AG04449 (cell line): ENCODE measurements at places on chromosomes 12 and 14.

DNA sequence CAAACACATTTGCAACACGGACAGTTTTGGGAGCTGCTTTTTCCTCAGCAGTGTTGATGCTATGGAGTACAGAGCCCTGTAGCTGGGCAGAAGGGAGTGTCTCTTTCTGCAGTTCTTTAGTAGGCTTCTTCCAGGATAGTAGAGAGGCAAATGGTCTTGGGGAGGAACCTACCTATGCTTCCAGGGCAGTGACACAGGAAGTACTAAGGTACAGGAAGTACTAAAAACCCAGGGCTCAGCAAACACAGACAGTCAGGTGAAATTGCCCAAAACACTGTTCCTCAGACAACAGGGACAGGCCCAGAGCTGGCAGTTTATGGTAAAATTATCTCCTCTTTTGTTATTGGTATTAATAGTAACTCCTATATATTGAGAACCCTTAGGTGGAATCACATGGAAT lies 217.6 kb downstream of the TTC8 start:
- DNase-seq, result no peak

GRCh38 chr12:64890873-64891468 lies 66.5 kb downstream of the TBC1D30 start:
- DNase-seq, result no peak

DNA sequence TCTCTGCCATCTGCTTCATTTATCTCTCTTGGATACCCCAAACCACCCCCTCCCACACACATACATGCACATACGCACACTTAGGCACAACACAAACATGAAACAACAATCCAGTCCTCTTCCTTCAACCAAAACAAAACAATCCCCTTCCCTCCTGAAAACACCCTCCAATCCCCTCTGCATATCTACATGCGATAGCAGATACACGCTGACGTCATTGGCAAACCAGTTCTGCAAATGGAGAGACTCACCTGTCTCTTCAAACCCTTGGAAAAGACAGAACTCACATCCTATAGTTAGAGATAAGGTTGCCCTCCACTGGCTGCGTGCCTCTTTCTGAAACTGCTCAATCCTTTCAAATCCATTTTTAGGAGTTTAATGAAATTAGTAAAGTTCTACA lies 37.2 kb upstream of the RMST start:
- DNase-seq, result no peak

GRCh38 chr14:76806446-76806845 lies 6.2 kb downstream of the ANGEL1 start:
- no peak for DNase-seq

GRCh38 chr12:50197297-50197727 lies 30.1 kb upstream of the CERS5 start:
- DNase-seq, result no peak

DNA sequence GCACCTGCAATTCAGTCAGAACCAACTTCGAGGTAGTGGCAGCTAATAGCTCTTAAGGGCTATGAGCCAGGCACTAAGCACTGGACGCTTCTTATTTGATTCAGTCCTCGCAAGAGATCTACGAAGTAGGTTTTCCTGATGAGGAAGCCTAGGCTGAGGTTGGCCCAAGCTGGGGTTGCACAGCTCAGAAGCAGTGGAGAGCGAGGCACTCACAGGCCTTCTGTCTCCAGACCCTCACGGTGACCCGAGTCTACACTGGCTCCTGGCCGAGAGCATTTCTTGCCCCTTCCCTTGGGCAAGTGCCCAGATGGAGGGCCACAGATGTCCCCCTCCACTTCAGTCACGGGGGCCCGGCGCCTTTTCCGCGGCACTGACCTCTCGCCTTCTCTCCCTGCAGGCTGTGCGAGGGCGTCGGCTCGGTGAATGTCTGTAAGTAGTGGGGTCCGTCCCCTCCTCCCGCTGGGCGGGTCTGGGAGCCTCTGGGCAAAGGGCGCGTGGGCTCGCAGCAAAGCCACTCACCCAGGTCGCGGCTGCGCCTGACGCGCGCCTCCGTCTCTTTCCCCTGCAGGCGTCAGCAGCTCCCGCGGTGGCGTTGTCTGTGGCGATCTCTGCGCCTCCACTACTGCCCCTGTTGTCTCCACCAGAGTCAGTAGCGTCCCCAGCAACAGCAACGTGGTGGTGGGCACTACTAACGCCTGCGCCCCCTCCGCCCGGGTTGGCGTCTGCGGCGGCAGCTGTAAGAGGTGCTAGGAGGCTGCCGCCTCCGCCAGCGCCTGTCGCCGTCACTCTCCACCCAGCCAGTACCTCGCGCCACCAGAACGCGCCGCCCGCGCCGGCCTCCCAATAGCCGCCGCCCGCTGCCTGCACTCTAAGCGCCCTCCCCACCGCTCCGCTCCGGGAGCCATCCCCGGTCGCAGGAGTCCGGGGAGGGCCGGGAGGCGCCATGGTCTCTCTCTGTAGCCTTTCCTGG lies 13.1 kb downstream of the KRT83 start:
- no peak for DNase-seq

GRCh38 chr12:104782296-104782695 lies 175.8 kb downstream of the SLC41A2 start:
- no peak for DNase-seq

DNA sequence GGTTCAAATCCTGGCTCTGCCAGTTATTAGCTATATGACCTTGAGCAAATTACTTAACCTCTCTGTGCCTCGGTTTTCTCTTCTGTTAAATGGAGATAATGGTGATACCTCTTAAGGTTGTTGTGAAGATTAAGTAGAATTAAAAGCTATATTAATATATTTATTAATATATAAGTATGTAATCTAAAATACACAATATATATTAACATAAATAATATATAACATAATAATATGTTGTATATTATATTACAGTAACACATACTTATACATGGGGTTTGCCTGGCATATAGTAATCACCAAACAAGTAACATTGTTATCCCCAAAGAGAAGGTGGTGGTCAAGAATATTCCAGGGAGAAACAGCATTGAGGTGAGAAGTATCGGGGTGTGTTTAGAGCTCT lies 92.0 kb downstream of the CMKLR1 start:
- no peak for DNase-seq

GRCh38 chr14:39617537-39617936 lies 185.3 kb upstream of the FBXO33 start:
- no peak for DNase-seq

- DNase-seq, result no peak
These were observed 85.3 kb upstream of the BCL11B start for GRCh38 chr14:99357151-99357915.

DNA sequence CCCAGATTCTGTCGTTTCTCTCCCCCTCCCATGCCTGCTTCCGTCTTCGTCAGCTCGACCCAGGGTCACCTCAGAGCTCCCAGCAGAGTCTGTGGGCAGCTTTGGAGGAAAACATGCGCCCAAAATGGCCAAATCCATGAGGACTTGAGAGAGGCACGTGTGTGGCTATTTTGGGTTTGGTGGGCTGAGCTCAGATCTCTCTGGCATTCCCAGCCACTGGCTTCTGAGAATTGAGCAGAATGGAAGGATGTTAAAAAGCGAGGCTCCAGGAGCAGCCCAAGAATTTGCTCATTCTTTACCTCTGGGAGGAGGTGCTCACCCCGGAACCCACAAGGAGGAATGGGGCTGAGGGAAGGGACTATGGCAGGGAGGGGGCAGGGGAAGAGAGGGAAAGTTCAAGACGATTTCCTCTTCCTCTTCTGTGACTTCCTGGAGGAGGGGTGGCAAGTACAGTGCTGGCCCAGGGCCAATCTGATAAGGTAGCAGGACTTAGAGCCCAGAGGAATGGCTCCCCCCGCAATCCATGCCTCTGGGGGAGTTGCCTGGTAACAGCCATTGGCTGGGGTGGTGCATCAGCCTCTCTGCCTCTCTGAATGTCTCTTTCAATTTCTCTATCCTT lies 20.1 kb downstream of the TSPAN9 start:
- no peak for DNase-seq

DNA sequence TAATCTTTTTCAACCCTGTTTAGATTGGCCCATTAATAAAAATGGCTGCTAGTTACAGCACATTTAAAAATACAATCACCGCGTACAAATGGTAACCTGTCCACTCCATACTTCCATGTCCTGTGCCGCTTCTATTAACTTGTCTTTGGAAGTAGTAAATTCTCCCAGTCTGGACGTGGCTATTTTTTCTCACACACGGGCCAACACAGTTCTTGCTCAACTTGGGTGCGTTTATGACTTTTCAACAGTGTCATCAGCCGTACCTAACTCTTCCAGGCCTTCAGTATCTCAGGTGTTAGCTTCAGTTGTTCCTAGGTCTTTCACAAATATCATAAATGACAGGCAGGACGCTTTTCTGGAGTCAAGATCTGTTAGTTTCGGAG lies 475 bp upstream of the PCNX1 start:
- DNase-seq, result no peak

- DNase-seq, result no peak
These were observed 71.2 kb downstream of the NINJ2 start for GRCh38 chr12:592024-592505.

GRCh38 chr14:103540821-103541708 lies 12.1 kb downstream of the TRMT61A start:
- no peak for DNase-seq

DNA sequence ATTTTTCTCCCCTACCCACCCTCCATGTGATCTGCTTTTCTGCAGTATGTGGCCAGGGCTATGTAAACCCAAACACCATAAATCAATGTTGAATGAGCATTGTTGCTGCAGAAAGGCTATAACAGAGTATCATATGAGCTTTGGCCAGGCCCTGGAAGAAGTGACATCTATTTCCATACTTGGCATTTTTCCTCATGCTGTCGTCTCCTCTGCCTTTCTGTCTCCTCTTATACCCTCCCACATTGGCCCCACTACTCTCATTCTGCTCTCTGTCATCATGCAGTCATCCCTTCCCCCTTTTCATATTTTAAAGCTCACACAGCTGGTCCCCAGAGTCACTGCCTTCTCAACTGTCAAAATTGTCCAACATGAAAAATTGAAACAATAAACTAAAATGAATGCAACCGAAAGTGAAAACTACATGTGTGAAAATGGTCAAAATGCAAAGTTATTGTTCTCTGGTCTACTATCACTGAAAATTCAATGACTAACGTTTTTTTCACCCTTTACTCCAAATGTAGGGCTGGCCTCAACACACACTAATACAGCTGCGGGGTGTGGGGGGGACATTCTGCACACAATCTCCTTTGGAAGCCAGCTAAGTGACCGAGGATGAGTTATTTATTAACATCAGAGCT lies 290.7 kb upstream of the TMPO start:
- no peak for DNase-seq

DNA sequence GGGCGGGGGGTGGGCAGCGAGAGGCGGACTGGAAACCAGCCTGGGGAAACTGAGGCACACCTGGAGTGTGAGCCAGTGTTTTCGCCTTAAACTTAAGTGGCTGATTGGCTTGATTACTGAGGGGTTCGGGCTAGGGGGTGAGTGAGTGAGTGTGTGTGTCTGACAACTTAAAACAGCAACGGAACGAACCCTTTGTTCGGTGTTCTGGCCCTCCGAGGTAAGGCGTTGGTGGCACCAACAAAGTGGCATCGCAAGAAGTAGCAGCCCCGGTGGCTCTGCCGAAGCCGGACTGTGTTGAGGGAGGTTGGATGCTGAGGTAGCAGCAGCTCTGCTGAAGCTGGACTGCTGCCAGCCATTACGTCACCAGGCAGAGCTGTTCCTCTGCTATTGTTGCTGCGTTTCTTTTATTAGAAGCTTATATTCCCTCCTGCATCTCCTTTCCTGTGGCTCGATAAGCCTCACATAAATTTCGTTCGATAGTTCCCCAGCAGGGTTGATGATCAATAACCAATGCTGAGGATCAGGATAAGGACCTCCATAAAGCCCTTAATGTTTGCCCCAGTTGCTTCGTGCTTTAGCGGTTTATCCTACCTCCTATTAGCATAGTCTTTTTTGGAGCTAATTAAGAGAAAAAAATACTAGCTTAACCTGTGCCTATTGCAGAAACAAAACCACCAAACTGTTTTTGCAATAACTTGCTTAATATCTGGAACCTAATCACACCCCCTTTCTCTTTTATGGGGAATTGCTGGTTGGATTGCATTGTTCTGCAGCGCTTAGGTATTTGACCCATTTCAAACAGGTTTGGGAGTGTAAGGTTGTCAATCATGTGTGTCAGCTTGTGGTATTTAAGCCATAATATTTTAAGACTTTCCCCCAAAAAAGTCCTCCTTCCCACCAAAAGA lies 1.3 kb downstream of the GPR137C start:
- DNase-seq, result no peak

- no peak for DNase-seq
These were observed 123.4 kb downstream of the TGFB3 start for GRCh38 chr14:75858362-75858761.

GRCh38 chr14:23627961-23628360 lies 8.2 kb upstream of the DHRS2 start:
- DNase-seq, result no peak

GRCh38 chr12:227923-228845 lies 14.2 kb upstream of the SLC6A12 start:
- DNase-seq, result no peak

DNA sequence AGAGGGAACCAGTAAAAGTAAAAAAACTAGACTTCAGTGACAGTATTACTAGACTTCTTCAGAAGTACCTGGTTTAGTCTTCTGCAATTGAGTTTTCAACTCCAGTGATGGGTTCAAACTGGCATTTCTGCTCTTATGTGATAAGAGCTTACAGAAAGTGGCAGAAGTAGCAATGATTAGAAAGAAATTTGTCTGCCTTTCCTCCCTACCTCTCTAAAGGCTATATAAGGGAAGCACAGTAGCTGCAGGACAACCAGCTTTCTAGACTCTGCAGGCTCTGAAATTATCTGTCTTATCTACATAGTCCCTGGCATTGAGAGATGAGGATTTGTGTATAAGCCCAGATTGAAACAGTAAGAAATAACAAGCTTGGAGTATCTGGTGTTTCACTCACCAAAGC lies 107.5 kb downstream of the DAAM1 start:
- DNase-seq, result no peak

DNA sequence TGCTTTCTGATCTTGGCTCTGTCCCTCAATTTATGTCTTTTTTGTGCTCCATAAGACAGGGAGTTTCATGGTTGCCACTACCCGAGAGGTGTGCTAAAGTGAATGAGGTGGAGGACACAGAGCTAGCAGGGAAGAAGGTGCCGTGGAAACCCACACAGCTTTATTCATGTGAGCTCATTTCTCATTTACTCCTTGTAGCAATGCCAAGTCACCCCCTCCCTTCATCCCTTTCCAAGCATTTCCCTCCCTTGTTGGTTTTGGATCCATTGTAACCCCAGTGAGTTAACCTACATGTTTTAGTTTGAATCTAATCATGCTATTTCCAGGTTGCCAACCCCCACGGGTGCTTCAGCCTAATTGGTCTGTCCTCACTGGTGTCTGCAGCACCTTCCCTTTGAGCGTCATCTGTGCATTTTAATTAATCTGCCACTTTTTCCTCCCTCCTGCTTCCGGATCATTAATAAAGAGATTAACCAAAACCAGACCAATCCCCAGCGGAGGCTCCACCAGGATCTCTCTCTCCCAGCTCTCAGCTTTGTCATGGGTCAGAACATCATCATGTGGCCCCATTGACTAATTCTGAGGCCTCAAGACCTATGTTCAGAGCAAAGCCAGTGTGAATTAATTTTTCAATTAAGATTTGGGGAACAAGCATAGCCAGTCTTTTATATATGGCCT lies 56.2 kb downstream of the NTF3 start:
- DNase-seq, result no peak

GRCh38 chr14:74697543-74697942 lies 15.3 kb downstream of the AREL1 start:
- peak; percentile 51 for DNase-seq
